ENCODE measurements at places on chromosomes 3 and 15.
A peak's percentile ranks its signal among the peaks of the same experiment; 100 is the strongest.

DNA sequence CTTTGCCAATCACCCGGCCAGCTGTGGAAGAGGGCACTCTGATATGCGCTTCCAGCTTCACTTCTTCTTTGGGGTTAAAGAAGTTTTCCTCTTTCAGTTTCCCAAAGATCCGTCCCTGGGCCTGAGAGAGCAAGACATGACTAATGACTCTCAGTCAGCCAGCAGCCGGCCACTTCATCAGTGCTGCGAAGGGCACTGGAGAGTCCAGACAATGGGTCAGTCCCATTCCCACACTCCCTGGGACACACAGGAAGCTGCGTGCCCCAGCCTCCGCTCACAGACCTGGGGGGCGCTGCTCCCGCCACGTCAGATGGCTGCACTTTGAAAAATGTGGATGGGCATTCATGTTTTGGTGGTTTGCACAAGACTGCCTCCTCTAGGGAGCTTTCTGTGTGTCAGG lies 63.3 kb downstream of the SENP2 start:
- no peak for DNase-seq

DNA sequence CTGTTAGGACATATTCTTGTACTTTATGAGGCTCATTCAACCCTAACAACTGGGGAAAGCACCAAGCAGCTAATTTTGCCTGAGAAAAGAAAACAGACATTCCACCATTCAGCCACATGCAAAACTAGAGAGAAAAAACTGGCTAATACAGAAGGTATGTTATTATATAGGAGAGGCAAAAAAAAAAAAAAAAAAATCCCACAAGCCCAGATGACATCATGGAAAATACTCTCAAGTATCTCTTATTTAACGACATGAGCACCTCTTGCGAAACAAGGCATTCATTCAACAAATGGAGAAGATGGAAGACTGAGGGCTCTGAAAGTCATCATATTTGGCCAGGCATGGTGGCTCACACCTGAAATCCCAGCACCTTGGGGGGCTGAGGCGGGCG lies 61.5 kb downstream of the PRICKLE2 start:
- DNase-seq = peak; percentile 30

GRCh38 chr3:16146015-16146730 lies 28.3 kb upstream of the GALNT15 start:
- no peak for DNase-seq

DNA sequence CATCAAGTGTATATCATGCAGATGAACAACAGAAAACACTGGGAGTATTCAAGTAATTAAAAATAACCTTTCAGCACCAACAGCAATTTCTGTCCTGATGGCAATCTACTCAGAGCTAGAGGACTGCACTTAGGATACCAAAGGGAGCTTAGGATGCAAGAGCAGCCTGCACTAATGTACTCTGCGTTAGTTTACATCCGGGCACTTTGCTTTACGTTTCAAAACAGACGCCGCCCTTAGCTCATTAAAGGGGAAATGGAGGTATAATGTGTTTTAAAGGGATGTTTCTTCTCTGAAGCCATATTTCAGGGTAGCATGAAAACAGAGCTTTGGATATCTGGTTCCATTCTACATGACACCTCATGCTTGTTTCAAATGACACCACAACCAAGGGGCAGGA lies 14.0 kb upstream of the B3GNT5 start:
- no peak for DNase-seq

DNA sequence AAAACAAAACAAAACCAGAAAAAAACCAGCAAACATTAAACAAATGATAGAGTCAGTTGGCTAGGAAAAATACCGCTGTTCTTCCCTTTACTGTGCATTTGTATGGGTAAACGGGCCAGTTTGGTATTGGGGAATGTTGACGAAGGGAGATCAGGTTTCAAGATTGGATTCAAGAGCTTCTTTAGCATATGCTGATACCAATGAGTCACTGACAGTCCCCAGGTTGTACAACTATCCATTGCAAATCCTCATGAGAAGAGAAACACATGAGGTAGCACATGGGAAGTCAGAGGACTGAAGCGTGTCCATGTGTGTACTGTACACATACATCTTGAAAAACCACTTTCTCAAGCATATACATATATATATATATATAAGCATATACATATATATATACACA lies 25.6 kb downstream of the TIGIT start:
- DNase-seq = peak; percentile 88

DNA sequence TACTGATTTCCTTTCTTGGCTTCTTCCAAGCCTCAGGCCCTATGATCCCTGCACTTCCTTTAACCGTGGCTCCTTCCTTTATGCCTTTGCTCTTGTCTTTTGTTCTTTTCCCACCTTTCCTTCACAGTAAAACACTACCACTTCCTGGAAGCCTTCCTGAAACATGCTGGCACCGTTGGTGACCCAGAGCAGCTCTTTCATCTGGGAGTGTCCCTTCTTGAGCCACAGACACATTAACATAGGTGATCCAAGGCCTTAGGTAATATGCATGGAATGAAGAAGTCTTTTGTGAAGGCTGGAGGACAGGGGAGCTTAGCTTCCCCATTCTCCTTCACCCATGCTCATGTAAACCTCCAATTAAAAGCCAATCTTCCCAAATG lies 39.4 kb downstream of the AMOTL2 start:
- no peak for DNase-seq

DNA sequence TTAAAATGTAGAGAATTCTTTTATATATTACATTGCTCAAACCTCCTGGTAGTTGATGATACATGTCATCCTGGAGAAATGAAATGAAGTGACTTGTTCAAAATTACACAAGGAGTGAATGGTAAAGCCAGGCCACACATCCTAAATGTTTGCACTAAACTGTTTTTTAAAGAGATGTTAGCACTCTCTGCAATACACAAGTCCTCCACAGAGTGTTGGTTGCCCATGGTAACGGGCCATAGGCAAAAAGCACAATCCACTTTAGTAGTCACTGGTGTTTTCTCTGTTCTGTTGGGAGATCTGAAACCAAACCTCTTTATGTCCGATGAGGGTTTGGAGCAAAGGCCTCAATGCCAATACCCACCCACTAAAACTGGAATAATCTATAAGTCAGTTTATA lies 907.4 kb downstream of the NTRK3 start:
- peak; percentile 24 for DNase-seq

DNA sequence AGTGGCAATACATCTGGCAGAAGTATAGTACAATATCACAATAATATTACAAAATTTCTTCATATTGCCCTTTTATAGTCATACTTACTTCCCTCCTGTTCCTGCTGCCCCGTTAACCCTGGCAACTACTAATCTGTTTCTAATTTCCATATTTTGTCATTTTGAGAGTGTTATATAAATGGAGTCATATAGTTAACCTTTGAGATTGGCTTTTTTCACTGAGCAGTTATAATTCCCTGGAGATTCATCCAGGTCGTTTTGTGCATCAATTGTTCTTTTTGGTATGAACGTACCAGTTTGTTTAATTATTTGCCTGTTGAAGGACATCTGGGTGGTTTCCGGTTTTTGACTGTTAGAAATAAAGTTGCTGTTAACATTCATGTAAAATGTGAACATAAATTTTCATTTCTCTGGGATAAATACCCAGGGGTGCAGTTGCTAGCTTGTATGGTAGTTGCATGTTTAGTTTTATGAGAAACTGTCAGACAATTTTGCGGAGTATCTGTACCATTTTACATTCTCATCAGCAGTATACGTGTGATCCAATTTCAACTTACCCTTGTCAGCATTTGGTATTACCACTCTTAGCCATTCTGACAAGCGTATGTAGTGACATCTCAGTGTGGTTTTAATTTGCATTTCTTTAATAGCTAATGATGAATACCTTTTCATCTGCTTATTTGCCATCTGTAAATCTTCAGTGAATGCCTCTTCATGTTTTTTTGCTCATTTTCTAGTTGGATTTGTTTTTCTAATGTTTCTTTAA lies 32.2 kb upstream of the IL20RB start:
- no peak for DNase-seq

GRCh38 chr15:59591356-59591755 lies 20.2 kb upstream of the GCNT3 start:
- no peak for DNase-seq

- no peak for DNase-seq
Observed at GRCh38 chr15:57160823-57161560, 215.3 kb upstream of the CGNL1 start.

- DNase-seq = no peak
Observed at GRCh38 chr15:83278191-83278590, 6.3 kb downstream of the BNC1 start.

GRCh38 chr15:84003791-84004503 lies 231.6 kb upstream of the GOLGA6L4 start:
- DNase-seq = no peak

DNA sequence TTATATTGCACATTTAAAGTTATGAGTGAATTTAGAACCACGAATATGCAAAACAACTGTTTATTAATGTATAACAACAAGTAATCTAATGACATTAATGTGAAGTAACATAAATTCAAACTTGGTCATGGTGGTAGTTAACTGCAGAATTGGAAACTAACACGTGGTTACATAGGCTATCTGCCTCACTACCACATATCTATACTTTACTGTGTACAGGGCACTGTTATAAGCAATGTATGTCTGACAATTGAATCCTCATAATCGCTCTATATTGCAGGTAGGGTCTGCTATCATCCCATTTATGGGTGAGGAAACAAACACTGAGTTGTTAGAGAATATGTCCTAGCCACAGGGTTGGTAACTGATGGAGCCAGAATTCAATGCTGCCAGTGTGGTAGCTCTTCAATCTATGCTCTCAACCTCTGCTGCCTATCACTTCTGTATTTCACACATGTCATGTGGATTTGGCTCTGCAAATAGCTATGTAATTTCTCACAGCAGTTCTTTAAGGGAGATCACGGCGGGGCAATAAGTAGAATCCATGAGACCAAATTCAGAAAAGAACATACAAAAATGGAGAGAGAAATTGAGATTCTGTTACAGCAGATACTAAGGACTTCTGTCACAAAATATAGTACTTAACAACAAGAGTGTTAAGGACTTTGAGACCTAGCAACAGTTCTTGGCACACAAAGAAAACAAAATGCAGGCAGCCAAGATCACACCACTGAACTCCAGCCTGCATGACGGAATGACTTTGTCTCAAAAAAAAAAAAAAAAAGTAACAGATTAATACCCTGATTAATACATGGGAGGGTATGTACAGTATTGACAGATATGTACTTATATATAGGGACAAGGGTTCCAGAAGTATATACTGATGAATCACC lies 100.0 kb upstream of the CSPG5 start:
- DNase-seq = no peak

DNA sequence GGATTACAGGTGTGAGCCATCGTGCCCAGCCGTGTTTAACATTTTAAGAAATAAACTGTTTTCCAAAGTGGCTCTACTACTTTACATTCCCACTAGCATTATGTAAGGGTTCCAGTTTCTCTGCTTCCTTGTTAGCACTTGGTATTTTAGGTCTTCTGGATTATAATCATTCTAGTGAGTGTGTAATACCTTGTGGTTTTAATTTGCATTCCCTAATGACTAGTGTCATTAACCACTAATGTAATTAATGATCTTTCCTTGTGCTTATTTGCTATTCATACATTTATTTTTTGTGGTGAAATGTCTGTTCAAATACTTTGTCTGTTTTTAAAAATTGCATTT lies 30.7 kb downstream of the ARIH2 start:
- no peak for DNase-seq

DNA sequence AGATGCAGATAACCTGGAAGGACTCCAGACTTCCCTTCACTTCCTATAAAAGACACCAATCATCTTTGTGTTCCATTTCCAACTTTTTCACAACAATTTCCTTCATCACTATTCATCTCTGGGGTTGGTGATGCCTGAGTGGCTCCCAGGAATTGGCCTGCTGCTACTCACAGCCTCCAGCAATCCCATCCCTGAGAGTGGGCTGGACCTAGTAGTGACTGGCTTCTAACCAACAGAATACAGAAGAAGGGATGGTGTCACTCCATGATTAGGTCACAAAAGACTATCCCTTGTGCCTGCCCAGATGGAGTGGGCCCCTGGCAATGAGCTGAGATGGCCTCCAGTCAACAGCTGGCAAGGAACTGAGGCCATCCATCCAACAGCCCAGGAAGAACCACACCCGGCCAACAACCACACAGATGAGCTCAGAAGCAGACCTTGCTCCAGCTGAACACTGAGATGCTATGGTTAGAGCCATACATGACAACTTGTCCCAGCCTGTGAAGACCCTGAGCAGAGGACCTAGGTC lies 20.9 kb downstream of the OCA2 start:
- DNase-seq = no peak

- DNase-seq = no peak
Observed at GRCh38 chr3:8573342-8573926, 71.2 kb downstream of the SSUH2 start.

DNA sequence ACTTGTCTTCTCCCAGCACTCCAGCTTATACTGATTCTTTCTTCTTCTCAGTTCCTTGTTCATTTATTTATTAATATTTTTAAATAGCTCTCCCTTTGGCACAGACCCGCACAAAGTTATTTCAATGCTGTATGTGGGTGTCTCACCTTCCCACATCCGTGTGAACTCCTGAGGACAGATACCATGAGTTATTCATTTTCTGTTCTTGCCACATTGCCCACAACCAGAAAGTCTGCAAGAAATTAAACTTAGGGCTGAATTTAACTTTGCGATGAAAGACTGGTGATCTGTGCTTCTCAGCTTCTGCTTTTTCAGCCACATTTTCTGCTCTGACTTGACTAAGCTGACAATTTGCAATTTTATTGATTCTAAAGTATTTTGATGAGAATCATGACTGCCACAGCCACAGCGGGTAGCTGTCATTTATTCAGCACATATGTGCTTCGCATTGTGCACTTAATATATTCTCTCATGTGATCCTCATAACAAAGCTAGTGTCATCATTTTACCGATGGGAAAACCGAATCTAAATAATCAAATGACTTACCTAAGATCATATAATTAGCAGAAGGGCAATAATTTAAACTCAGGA lies 569.8 kb downstream of the EDEM1 start:
- DNase-seq = no peak

DNA sequence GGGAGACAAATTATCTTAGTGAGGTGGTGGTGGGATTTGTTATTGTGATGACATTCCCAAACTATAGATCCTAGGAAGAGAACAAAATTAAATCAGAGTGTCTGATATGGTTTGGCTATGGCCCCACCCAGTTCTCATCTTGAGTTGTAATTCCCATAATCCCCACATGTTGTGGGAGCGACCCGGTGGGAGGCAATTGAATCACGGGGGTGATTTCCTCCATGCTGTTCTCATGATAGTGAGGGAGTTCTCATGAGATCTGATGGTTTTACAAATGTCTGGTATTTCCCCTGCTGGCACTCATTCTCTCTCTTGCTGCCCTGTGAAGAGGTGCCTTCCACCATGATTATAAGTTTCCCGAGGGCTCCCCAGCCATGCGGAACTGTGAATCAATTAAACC lies 62.0 kb downstream of the RPL22L1 start:
- DNase-seq = no peak

DNA sequence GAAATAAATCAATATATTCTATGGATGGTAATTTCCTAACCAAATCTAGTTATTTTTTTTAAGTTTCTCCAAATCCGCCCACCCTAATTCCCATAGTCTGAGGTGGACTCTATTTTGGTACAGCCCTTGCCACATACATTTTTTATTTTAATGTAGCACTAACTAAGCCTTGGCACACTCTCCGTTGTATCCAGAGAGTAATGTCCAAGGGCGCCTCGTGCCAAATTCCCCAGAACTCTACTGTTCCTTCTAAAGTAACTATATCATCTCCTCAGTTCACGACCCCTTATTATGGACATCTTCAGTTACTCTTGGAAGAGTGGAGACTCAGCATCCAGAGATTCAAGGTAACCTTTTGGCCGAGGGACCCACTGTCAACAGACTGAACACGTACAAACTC lies 1.3 kb downstream of the VGLL3 start:
- no peak for DNase-seq

GRCh38 chr3:63981980-63982379 lies 41.3 kb downstream of the PSMD6 start:
- DNase-seq = no peak
